ENCODE measurements at places on chromosomes 1 and 21.

- no peak for DNase-seq
These were observed 15.8 kb upstream of the C8A start for GRCh38 chr1:56838759-56839158.

DNA sequence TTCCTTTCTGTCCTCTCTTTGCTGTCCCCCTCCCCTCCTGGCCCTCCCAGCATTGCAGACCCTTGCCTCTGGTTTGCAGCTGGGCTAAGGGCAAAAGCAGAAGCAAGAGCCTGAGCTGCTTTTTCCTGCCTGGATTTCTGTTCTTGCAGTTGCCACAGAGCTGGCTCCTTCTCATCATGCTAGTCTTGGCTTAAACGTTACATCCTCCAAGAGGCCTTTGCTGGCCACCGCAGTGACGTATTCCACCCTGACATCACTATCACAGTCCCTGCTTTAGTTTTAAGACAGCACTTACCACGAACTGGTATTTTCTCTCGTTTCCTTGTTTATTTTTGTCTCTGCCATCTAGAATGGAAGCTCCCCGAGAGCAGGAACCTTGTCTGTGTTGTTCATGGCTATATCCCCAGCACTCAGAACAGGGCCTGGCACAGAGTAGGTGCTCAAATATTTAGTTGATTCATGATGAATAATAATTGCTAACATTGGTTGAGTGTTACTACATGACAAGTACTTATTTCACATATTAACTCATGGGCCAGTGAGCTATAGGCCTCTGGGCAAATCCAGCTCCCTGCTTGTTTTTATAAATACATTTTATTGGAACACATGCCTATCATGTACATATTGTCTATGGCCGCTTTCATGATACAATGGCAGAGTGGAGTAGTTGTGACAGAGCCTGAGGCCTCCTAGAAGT, 13.2 kb upstream of the CSF1 start:
- DNase-seq: no peak

DNA sequence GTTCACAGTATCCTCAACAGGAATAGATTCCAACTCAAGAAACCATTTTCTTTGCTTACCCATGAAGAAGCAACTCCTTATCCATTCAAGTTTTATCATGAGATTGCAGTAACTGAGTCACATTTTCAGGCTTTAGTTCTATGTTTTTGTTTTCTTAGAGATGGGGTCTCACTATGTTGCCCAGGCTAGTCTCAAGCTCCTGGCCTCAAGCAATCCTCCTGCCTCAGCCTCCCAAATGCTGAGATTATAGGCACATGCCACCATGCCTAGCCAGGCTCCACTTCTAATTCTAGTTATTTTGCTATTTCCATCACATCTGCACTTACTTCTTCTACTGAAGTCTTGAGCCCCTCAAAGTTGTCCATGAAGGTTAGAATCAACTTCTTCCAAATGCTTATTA, 143.3 kb upstream of the HP1BP3 start:
- no peak for DNase-seq

DNA sequence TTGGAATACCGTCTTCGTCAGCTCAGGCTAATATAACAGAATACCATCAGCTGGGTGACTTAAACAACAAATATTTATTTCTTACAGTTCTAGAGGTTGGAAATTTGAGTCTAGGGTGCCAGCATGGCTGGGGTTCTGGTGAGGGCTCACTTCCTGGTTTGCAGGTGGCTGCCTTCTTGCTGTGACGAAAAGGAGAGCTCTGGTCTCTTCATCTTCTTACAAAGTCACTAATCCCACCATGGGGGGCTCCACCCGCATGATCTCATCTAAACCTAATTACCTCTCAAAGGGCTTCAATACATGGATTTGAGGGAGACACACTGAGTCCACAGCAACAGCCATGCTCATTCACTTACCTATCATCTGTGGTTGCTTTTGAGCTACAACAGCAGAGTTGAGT, 78.3 kb downstream of the PSMG1 start:
- DNase-seq: no peak

- DNase-seq: no peak
These were observed 1349.0 kb upstream of the B3GALT2 start for GRCh38 chr1:194535369-194535768.

- DNase-seq: no peak
These were observed 25.5 kb upstream of the RBBP5 start for GRCh38 chr1:205147191-205147835.

DNA sequence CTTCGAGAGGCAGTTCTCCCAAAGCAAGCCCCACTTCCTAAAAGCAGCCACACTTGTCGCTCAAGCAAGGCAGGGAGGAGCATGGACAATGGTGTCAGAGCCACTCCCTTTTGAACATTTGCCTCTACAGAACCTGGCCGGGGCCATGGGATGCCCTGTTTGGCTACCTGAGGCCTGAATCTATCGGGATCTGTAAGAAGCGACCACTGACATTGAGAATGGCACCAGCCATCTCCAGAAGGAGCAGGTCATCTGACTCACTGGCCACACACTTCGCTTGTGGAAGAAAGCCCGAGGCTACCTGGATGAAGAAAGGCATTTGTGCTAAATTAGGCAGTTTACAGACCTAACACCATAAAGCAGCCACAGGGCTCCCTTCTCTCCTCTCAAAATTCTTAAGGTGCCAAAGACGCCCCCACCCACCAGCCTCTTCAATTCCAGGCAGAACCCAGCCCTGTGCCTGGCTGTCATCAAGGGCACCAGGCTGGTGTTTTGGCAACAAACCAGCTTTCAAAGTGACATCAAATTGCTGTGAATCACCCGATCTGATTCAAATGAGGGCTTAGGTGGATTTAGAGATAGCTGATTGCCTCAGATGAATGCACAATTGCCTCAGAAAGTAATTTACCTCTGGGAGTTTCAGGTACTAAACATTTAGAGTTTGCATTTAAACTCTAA, 104.8 kb downstream of the ETS2 start:
- no peak for DNase-seq

DNA sequence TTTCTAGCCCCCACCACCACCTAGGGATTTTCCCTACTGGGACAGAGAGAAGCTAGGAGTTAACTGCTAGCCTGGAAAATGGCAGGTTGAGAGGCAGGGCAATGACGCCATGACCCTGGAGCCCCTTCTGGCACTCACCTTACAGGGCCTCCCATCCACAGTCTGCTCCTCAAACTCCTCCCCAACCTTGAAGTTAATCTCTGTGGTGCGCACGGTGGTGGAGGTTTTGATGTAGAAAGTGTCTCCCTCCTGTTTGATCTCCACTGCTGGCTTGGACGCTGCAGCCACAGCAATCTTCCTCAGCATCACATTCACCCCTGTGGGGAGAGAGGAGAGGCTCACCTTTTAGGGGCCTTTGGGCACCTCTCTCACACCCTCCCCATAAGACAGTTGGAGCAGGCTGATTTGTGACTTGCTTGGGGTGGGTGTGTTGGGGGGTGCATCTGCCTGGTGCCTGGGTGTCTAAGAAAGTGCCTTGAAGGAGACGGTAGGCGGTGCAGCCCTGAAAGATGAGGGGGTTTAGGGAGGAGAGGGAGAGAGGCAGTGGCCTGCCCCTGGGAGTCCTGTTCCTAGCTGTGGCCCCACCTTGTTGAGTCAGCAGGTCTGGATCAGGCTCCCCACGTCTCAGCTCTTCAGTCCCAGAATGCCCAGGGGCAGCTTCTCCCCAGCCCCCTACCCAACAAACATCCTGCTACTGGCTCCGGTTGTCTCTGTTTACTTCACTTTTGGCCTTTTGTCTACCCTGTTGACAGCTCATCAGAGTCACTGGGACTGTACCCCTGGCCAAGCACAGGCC, 4.4 kb downstream of the CRABP2 start:
- DNase-seq: no peak

- no peak for DNase-seq
These were observed 408.1 kb upstream of the ADGRL2 start for GRCh38 chr1:81392526-81393226.

DNA sequence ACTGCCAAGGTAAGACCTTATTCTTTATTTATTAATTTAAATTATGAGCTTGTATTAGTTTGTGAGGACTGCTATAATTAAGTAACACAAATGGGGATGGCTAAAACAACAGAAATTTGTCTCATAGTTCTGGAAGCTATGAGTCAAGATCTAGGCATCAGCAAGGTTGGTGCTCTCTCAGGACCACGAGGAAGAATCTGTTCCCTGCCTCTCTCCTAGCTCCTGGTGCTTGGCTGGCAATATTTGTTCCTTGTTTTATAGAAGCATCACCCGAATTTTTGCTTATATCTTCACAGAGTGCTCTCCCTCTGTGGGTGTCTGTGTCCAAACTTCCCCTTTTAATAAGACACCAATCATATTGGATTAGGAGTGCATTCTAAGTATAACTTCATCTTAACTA, 41.4 kb upstream of the CCDC190 start:
- no peak for DNase-seq

- no peak for DNase-seq
These were observed 72.3 kb upstream of the CAPZB start for GRCh38 chr1:19557609-19558051.

- DNase-seq: no peak
These were observed 171.5 kb downstream of the LRRC7 start for GRCh38 chr1:69739251-69739605.

DNA sequence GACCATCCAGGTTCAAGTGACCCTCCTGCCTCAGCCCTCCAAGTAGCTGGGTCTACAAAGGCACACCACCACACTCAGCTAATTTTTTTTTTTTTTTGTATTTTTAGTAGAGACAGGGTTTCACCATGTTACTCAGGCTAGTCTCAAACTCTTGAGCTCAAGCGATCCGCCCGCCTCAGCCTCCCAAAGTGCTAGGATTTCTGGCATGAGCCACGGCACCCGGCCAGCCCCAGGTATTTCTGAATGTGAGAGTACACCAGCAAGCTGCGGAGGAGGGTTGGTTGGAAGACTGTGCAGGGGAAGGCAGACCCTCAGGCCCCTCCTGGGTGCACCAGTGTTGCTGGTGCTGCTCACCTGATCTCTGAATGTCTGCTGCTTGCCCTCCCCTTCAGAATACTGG, 33.1 kb upstream of the SIM2 start:
- no peak for DNase-seq

DNA sequence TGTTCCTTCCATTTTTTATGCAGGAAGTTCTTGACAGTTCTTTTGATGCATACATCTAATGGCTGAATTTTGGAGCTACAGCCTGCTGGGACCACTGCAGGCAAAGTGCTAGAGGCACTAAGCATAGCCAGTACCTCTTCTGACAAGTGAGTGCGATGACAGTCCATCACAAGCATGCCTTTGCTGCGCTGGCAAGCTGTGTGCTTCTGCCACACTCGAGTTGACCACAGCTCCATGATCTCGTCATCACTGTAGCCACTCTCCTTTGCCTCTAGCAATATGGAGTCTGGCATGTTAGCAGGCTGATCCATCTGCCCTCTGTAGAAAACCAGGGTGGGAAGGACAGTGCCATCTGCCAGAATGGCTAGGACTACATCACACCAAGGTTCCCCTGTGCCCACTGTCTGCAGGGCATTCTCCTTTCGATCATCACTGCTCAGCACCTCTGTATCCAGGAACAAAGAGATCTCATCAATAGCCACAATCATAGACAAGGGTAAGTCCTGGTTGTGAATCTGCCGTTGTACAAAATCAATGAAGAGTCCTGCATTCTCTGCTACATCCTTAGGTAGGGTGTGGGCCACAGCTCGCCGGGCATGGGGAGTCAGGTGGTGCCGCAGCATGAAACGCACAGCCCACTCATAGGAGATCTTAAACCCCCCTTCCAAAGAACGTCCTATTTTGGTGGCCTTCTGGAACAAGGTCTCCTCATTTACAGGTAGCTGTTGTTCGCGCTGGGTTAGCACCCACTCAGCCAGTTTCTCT, 6.0 kb downstream of the PSMB4 start:
- no peak for DNase-seq

GRCh38 chr21:27021801-27022200, 54.9 kb upstream of the ADAMTS5 start:
- DNase-seq: no peak

DNA sequence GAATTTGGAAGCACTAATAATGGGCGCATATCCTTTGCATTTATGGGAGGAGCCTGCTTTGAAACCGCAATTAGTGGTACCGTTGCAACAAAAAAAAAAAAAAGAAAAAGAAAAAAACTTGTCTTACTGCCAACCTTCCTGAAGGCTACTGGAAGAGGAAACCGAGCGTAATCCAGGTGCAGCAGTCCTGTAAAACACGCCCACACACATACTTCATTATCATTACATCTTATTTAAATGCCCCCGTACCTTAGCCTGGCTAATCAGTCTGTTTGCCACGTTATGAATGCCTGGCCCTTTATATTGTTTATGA, 686 bp upstream of the ZNF281 start:
- peak; percentile 77 for DNase-seq

GRCh38 chr21:45927851-45928850, 53.4 kb upstream of the COL6A1 start:
- DNase-seq: no peak

DNA sequence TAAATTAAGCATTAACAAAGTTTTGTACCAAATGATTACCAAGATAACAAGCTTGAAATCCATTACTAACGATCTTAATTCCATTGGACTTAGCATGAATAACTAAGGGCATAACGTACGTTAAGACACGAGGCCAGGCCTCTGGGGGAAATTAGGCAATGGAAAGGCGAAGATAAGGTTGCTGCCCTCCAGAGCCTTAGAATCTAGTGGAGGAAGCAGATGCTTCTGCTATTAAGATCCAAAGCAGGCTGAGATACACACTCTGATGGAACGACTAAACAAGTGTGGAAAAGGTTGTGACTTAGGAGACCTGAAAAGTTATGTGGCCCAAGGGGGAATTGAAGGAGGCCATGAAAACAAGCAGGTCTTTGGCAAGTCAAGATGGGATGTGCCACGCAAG, 6.0 kb downstream of the AKNAD1 start:
- no peak for DNase-seq

- no peak for DNase-seq
These were observed 43.4 kb upstream of the ANGPTL7 start for GRCh38 chr1:11145741-11146140.

DNA sequence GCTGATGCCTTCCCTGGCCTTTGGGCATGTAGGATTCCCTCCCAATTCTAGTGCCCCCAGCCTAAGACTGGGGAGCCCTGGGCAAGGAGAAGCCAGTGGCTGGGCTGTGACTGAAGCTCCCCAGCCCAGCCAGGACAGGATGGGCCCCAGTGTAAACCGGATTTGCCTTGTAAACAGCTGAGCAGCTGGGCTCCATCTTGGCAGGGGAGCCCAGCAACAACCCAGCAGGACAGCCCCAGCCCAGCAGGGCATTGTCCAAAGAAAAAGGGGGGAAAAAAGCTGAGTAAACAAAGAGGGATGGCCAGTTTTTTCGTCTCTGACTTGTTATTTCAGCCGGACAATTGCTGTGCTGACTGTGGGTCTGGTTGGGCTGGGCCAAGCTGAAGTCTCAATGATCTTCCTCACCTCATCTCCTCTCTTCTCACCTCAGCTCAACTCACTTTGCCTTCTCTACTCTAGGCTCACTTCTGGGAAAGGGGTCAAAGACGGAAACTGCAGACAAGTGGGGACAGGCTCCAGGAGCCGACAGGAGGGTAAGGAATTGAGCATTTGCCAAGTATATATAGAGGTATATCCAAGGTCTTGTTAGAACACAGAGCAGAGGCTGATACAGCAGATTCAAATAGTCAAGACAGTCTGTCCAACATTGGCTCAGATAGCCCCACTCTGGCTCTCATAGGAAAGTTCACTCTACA, 97.7 kb downstream of the TMEM53 start:
- no peak for DNase-seq

Measured in keratinocyte (primary cell).